Stimulated activated CD8-positive, alpha-beta memory T cell treated with anti-CD3 and anti-CD28 coated beads, Interleukin-4, amount 100 ng/mL, for 1 hour (primary cell): ENCODE measurements at places on chromosomes 7 and 10.

DNA sequence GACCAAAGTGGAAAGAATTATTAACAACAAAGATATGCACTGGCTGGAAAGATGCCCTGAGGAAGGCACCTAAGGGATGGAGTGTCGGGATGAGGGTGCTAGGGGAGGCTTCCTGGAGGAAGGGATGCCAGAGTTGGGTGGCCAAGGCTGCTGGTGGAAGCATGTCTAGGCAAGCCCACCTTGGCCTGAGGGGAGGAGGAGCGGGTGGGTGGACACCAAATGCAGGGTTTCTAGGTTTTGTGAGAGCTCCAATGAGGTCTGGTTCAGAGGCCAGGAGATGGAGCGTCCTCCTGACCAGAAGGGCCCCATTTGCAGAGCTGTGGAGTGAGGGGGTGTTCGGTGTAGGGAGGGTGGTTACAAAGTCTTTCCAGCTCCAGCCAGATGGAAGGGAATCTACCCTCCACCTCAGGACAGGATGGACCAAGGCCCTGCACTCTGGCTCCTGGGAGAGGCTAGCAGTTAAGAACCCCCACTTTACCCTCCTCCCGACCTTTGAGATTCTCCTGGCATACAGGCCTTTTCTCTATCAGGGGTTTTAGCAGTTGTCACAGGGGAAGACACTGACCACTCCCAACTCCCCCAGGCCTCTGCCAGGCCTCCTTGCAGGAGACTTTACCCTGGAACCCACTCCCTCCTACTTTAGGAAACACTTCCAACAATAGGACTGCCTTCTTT is 3.0 kb upstream of the DDIT4 start:
- no peak for DNase-seq

GRCh38 chr7:152862006-152862405 is 102.5 kb downstream of the ACTR3B start:
- DNase-seq, result no peak

DNA sequence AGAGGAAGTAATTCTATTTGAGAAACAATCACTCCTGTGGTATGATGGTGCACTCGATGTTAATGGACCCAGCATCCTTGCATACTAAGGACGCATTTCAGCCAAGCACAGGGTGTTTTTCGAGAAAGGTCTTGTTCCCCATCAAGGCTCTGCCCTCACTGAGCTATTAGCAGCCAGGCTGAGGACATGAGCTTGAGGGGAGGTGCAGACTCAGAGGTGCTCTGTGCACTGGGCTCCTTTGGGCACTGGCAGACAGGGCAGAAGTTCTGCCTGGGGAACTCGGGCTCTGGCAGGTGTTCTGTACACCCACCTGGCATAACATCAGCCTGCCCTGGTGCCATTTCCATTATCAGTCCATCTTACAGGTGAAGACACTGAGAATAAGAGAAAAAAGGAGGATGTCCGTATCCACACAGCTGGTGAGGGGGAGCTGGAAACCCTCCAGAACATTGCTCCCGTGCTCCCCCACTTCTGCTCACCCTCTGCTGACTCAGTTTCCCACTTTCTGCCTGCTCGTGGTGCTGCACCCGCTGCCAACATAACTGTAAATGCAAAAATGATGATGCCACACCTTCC is 92.7 kb upstream of the RET start:
- DNase-seq, result no peak

GRCh38 chr7:104963991-104964385 is 50.0 kb upstream of the KMT2E start:
- DNase-seq, result no peak

DNA sequence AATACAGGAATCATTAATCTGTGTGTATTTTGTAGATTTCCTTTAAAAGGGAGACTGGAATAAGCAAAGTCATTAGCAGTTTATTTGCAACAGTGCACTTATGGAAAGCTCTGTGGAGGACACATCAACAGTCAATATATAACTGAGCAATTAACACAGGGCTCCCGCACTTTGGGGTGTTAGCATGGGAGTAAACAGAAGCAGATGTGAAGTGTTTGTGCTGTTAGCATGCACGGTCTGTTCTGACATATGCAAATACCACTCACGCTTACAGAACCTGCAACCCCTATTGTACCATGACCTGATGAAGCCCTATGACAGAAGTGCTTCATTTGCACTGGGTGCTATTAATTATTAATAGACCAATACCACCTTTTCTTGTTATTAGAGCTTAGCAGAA is 118.9 kb downstream of the PPP1R3A start:
- DNase-seq, result no peak

DNA sequence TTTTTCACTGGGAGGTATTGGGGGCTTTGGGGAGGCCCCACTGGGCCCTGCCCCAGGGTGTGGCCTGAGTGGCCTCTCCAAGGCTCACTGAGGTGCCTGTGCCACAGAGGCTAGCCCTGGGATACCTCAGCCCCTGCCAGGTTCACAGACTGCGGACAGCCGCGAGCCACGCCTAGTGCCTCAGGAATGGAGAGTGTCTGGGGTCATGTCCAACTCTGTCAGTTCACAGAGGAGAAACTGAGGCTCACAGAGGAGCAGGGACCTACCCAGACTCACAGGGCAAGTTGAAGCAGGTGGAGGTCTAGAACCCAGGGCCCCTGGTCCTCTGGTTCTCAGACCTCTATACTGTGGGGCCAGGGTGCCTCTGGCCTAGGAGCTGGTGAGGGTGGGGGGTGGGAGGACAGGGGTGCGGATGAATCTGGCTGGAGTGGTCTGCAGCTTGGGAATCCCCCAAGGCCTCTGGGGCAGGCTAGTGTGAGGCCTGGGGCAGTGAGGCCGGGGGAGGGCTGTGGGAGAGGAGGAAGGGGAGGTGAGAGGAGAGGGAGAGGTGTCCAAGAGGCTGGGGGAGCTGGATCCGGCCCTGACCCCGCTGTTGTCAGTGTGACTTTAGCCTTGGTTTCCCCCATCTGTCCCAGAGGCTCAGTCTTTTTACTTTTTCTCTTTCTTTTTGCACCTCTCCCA is 20.0 kb downstream of the NEURL1 start:
- DNase-seq, result no peak

DNA sequence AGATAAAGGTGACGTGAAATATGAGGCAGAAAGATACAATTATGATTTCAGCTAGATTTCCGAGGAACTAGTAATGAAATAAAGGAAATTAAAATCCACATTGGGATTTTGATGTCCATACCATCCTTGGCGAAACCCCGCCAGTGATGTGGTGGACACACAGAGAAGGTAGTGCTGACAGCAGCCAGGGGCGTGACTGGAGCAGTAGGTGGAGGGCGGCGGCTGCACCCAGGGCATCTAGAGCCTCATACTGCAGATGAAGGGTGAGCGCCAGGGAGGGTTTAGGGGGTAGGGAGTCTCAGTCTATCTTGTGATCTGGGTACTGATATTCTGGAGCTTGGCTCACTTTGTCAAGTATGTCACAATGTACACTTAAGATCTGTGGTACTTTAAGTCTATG is 855.5 kb upstream of the POM121L12 start:
- DNase-seq, result no peak

- no peak for DNase-seq
Measured at GRCh38 chr10:123563994-123564393, 102.2 kb upstream of the GPR26 start.

DNA sequence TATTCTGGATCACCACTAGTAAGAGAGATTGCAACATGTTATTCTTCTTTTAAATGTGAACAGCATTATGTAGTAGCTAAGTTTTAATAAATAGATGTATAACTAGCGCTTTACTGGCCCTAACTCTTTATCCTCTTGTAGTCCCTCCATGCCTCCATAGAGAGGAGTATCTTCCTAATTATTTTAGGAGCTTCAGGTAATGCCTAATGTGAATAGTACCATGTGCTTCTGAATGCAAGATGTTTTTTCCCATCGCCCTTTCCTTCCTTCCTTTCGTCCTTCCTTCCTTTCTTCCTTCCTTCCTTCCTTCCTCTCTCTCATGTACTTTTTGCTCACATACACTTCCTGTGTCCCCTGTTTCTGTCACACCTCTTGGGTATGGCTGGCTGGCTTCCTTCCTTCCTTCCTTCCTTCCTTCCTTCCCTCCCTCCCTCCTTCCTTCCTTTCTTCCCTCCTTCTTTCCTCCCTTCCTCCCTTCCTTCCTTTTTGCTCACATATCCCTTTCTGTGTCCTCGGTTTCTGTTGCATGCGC is 290.7 kb downstream of the HDAC9 start:
- no peak for DNase-seq

DNA sequence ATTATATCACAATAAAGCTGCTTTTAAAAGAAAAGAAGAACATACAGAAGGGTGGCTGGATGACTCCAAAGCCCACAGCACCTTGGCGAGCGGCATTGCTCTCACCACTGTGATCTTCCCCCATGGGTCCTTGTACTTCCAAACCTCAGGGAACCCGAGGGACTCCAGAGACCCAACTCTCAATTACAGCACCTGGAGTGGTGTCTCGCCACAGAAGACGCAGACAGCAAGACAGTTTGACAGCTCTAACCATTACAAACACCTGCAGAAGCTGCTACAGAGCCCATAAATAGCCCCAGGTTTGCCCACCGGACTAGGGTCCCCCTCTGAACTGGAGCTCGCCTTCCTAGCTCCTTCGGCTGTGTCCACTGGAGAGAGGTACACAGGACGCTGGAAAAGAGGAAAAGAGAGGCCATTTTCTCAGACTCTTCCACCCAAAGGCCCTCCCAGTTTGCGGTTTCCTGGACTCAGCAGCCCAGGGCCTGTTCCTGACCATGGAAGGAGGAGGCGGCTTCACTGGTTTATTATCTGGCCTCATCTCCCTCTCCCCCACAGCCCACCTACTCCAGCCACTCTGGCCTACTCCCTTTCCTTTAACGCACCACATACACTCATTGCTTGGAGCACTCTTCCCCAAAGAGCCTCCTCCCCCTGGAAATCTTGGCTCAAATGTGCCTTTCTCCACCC is 1.9 kb downstream of the PIK3AP1 start:
- DNase-seq, result no peak

- DNase-seq, result no peak
Measured at GRCh38 chr7:139180700-139181311, 50.2 kb upstream of the UBN2 start.

- no peak for DNase-seq
Measured at GRCh38 chr10:23693501-23693901, 254.6 kb downstream of the OTUD1 start.

DNA sequence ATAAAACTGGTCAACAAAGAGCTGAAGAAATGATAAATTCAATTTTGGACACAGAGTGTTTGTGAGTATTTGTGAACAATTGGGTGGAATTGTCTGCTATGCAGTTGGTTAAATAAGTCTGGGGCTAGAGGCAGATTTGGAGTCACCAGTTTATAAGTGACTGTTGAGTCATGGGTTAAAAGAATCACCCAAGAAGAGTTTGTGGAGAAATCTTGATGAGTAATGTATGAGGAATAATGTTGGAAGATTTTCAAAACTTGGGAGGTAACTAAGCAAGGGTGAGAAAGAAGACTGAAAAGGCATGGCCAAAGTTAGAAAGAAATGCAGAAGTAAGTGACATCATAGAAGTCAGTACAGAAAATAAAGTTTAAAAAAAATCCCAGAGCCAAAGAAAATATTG is 750.7 kb downstream of the MAGI2 start:
- no peak for DNase-seq
